ENCODE measurements at places on chromosomes 2 and 18.
A peak's percentile ranks its signal among the peaks of the same experiment; 100 is the strongest.

- no peak for DNase-seq
Measured at GRCh38 chr2:237440819-237441281, 26.9 kb upstream of the COL6A3 start.

GRCh38 chr2:116582850-116583249 is 1231.6 kb upstream of the DDX18 start:
- no peak for DNase-seq

- DNase-seq, result no peak
Measured at GRCh38 chr2:185137700-185138099, 539.4 kb downstream of the ZNF804A start.

DNA sequence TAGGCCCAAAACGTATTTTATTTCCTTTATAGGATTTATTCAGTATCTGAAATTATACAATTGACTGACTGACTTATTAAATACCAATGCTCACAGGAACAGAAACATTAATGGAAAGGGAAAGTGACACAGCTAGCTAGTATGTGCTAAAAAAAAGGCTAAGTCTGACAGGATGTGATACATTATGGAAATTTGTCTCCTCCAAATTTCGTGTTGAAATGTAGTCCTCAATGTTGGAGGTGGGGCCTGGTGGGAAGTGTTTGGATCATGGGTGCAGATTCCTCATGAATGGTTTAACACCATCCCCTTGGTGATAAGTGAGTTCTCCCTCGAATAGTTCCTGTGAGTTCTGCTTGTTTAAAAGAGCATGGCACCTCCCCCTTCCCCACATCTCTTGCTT is 70.6 kb upstream of the WDR75 start:
- DNase-seq, result no peak

- no peak for DNase-seq
Measured at GRCh38 chr2:183070942-183071844, 7.4 kb upstream of the DUSP19 start.

DNA sequence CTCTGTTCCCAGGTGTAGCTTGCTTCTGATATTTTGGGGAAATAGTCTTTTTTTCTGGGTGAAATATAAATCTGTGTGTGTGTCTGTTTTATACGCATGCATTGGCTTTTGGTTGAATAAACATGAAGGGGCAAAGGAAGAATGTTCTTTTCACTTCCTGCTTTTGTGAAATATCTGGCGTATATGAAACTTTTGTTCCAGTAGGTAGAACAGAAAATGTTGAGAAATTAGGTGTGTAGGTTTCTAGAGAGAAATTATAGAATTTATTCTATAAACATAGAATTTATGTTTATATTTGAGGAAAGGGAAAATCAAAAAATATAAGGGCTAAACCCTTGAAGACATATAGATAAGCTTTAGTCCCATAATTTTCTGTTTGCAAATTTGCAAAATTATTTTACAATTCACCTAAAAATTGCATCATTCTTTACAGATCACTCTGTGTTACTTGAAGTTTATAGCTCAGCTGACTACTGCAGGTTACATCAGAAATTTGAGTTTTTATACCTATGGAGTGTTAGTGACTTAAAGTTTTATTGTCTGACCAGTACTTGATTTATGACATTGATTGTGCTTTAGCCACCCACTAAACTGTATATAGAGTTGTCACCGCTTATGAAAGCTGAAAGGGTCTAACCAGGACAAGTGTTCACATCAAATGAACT is 116.1 kb downstream of the FAM117B start:
- DNase-seq, result no peak

- DNase-seq, result peak; percentile 60
Measured at GRCh38 chr2:138707392-138708074, 72.7 kb downstream of the NXPH2 start.

GRCh38 chr2:207771421-207771820 is 1.7 kb upstream of the FZD5 start:
- DNase-seq, result no peak

DNA sequence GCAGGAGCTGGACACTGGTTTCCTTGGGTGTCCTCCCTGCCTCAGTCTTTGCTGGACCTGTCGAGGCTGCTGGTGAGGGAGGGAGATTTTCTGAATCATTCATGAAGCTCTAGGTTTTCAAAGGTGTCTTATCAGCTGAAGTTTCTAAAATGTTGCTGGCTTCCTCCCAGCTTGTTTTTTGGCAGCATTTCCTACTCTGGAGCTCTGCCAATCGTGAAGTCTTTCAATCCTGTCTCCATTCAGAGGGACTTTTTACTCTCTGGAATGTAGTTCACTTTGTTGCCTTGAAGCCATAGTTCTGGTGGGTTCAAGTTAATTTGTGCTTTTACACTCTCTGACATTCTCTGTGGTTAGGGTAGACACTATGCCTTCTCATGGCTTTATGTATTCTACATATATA is 23.9 kb downstream of the SNTG2 start:
- no peak for DNase-seq

DNA sequence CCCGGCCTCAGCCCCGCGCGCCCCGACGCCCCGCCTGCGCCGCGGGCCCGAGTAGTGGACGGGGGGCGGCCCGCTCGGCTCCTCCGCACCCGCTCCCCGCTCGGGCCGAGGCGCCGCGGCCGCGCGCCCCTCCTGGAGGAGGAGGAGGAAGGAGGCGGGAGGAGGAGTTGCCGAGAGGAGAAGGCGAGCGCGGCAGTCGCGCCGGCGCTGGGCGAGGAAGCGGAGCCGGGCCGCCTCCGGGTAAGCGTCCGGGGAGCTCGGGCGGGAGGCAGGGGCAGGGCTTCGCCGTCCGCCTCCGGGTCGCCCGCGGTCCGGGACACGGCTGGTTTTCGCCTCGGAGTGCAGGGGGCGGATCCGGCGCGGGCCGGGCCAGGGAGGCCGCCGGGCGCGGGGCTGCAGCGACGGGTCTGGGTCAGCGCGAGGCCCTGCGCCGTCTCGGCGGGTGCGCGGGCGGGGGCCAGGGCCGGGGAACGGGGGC is at the start of gene SOCS6:
TSS of gene SOCS6 (plus strand) at position 195 of the 478 bp plus-strand sequence. CDS start 35,624 bp downstream, outside the sequence.
- peak; percentile 31 for DNase-seq

DNA sequence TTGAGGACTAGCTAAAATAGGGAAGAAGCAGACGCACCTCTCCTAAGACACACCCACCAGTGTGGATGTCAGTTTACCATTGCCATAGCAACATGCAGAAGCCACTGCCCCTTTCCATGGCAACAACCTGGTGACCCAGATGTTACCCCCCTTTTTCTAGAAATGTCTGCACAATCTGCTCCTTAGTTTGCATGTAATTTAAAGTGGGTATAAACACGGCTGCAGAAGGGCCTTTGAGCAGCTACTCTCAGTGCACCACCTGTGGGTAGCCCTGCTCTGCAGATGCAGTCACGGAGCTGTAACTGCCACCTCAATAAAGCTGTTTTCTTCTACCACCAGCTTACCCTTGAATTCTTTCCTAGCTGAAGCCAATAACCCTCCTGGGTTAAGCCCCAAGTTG is 87.1 kb downstream of the FBXO15 start:
- no peak for DNase-seq

GRCh38 chr2:172674034-172674967 is 61.3 kb upstream of the RAPGEF4 start:
- no peak for DNase-seq

- no peak for DNase-seq
Measured at GRCh38 chr2:197889041-197889440, 84.6 kb downstream of the PLCL1 start.

DNA sequence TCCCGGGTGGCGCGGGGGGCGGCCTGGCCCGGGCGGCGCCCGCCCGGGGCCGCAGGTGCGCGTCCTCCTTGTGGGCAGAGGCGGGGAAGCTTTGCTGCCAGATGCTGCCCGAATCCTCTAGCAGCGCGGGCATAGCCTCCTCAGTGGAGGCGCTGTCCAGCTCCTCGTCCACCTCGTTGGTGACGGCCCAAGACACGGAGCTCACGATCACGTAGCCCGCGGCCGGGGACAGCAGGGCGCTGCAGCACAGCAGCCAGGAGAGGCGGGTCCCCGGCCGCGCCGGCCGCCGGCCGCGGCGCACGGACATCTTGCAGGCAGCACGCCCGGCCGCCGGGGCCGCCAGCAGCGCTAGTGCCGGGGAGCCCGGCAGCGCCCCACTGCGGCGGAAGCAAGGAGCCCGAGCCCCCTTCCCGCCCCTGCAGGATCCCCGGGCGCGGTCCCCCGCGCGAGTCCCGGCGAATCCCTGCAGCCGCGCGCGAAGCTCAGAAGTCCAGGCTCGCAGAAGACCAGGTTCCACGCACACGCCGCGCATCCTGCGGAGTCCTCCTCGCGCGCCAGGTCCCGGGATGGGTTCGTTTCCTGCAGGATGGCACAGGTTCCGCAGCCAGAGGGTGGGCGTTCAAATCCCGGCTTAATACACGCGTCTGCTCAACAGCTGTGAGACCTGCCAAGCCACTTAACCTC is at the start of gene CREG2:
TSS of gene CREG2 (minus strand) at position 353 of the 684 bp plus-strand sequence. CDS start at position 307, 46 bp downstream.
- no peak for DNase-seq

GRCh38 chr2:112296407-112296806 is 21.0 kb downstream of the ZC3H6 start:
- no peak for DNase-seq

- no peak for DNase-seq
Measured at GRCh38 chr18:36535202-36535935, 237.9 kb downstream of the FHOD3 start.

DNA sequence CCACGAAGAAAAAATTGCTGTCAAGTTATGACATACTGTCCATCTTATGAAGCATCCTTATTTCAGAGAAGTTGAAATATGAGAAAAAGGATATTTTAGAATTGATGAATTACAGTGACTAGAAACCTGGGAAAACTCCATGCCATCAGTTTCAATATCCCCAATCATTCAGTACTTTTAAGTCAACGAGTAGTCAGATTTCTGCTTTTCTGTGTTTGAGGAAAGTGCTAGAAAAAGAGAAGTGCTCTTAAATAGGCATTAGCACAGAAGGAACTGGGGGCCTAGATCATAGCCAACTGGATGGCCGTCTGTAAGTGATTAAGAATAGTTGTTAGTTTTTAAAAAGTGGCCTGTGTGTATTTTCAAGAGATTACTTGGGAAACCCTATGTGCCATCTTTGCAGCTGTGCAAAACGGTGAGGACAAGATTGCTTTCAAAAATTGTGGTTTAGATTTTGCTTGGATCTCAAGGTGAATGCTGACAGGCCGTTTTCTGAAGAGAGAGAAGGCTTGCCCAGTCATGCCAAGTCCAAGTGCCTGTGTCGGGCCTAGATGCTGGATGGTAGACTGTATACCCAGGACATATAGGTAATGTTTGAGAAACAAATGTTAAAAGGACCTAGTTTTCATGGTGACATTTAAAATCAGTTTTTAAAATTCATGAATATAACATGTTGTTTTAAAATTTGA is 5.1 kb downstream of the NEDD4L start:
- DNase-seq, result no peak

- no peak for DNase-seq
Measured at GRCh38 chr2:21519412-21519811, 395.6 kb downstream of the TDRD15 start.

GRCh38 chr18:3463051-3463450 is 13.1 kb downstream of the TGIF1 start:
- no peak for DNase-seq

- DNase-seq, result no peak
Measured at GRCh38 chr2:75007819-75008218, 49.4 kb downstream of the POLE4 start.

- no peak for DNase-seq
Measured at GRCh38 chr18:41073372-41073954, 881.6 kb upstream of the PIK3C3 start.

- no peak for DNase-seq
Measured at GRCh38 chr2:29314816-29315571, 199.8 kb downstream of the CLIP4 start.

- no peak for DNase-seq
Measured at GRCh38 chr2:14907014-14907612, 274.6 kb downstream of the LRATD1 start.

- no peak for DNase-seq
Measured at GRCh38 chr18:9130806-9131205, 5.8 kb upstream of the ANKRD12 start.

DNA sequence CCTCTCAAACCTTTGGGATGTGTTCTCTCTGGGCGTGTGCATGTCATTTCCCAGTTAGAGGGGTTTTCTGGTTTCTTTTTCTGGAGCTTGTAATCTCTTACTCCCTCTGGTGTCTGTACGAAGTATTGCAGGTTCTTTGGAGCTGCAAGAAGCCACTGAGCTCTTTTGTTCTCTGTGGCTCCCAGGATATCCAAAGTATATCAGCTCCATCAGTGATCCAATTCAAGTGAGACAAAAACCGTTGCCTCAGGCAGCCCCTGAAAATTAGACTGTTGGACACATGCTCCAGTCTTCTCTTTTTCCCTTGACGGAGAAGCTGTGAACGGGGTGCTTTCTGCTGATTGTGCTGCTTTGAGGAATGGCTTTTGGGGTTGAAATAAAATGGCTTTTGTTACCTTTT is 59.0 kb upstream of the LDLRAD4 start:
- no peak for DNase-seq
